ENCODE measurements at places on chromosomes 5 and 9.

DNA sequence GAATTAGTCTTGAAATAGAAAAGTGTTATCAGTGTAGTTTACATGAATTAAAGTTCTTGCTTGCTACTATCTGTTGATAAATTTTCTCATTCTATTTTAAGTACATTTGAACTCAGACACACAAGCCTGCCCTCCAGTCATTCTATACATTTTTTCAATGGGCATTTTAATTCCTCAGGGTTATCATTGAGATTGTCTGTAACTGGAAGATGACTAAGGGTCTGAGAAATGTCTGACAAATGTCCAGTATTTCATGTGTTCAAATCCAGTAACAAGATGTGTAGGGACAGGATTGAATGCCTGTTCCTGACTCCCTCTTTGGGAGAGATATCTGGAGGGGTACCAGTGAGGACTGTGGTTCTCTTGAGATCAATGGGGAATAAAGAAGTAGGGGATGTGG lies 223.9 kb upstream of the ADAMTSL1 start:
- no peak for DNase-seq

GRCh38 chr5:172793577-172794488 lies 22.8 kb upstream of the DUSP1 start:
- DNase-seq, result no peak

GRCh38 chr9:96719921-96720320 lies 58.0 kb downstream of the ZNF510 start:
- no peak for DNase-seq

GRCh38 chr5:113042491-113043243 lies 66.1 kb downstream of the DCP2 start:
- no peak for DNase-seq

GRCh38 chr5:147464211-147464610 lies 45.7 kb downstream of the DPYSL3 start:
- DNase-seq, result no peak

GRCh38 chr9:133950629-133951111 lies 41.5 kb downstream of the VAV2 start:
- no peak for DNase-seq

GRCh38 chr5:81363093-81363871 lies 30.7 kb downstream of the ACOT12 start:
- DNase-seq, result no peak

DNA sequence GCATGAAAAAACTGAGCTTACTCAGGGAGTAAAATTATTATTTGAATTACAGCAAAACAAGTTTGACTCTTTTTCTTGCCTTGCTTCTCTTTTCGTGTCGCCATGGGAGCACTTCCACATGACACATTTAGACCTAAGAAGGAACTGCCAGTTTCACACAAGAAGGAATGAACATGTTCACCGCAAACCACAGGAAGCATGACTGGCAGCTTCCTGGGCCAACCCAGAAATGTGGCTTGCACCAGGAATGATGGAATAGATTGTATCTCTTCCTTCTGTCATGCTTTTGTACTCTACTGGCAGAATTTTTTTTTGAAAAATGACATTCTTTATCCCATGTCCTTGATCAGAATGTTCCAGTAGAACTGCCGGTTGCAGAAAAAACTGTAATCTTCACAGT lies 32.9 kb upstream of the MAN2A1 start:
- peak; percentile 63 for DNase-seq

DNA sequence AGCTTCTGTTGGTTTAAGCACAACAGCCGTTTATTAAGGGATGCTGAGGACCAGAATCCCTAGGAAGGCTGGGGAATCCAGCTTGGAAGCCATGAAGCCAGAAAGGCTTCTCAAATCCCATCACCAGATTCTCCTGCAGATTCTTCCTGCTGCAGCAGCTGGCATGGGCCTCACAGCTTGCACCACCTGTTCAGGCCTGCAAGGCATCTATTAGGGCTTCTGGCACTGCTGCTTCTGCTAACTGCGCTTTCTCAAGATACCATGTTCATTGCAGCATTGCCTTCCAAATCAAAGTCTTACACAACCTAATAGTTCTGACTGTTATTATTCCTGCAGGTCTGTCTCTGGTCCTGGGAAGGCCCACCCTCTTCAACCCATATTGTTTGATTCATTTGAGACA lies 51.2 kb upstream of the ZNF366 start:
- no peak for DNase-seq

DNA sequence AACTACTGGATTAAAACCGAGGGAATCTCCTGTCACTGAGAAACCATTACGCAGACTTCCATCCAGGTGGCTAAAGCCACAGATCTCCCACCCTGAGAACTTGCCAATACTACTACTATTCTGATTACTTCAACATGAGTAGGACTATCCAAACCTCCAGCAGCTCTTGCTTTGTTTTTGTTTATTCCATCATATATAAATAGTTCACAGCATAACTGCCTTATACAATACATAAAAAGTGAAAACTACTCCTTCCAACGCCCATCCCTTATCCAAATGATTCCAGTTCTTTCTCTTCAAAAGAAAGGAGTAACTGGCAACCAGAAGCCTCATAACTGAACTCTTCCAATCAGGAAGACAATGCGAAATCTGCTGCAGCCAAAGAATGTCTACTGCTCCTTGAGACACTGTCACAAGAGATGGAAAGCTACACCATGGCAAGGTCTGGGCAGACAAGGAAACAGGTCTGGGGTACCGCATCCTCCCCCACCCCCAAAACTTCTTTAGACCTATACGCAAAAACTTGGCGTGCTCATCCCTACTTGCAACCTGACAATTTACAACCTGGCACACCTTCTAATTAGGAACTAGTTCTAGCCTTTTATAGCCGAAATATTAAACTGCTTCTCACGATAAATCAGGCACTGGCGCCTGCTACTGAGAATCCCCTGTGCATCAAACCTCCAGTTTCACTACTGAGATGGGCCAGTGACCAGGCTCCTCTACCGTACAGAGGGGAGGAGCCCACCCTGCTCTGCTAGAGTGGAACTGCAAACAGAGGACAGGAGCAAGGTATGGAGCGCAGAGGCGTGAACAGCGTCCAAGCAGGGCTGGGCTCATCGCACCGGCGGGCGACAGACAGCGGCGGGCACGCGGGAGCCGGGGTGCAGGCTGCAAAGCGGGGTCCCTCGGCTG lies 986 bp downstream of the PLPP1 start:
- peak; percentile 68 for DNase-seq

- DNase-seq, result no peak
Observed at GRCh38 chr5:157767689-157768088, 24.2 kb downstream of the LSM11 start.

DNA sequence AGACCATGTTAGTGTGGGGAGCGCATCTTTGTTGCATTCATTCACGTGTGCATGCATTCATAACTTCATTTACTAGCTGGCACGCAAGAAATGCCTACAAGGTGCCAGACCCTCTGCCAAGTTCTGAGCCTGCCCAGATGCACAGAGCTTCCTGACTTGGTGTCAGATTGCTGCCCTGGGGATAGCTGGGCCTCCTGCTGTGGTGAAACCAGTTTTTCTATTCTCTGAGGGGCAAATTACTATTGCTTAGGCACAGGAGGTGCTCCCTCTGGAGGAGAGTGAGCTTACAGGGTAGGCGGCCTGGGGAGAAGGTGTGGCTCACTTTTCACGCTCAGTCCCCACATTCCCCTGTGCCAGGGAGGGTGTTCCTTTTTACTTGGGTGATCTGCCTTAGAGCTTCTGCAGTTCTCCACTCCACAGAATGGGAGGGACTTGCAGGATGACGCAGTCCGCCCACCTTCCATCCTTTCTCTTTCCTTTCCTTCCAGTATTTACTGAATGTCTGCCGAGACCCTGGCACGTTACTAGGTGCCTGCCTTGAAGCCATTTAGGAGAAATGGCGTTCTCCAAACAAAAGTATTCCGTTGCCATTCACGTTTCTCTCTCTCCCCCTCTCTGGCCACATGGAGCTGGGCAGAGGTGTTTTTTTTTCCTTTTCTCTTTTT lies 27.9 kb upstream of the CTNNA1 start:
- no peak for DNase-seq

GRCh38 chr5:173643964-173644363 lies 27.5 kb upstream of the BOD1 start:
- DNase-seq, result no peak

DNA sequence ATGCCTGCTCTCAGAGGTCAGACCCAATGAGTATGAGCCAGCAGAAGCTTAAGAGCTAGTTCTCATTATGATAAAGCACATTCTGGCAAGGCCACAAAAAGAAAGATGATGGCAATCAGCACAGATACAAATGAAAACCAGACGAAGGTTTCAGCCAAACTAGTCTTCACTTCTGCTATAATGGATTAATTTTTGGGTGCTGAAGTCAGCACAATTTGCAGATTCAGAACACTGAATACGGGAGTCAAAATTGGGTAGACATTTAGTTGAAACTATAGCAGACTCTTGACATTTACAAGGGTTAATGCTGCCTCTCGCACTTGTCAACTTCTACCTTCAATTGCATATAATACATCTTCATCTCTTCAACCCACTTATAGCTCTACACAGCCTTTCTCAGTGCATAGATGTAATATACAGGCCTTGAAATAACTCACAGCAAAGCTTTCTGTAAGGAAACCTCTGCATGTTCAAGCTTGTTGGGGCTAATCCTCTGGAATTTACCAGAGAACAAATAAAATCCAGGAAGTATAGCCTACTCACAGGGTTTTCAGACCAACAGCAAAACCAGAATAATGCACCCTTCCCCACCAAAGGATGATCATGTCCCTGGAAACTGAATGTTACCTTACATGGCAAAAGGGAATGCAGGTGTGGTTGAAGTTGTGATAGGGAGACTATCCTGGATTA lies 77.1 kb downstream of the BAAT start:
- DNase-seq, result no peak

DNA sequence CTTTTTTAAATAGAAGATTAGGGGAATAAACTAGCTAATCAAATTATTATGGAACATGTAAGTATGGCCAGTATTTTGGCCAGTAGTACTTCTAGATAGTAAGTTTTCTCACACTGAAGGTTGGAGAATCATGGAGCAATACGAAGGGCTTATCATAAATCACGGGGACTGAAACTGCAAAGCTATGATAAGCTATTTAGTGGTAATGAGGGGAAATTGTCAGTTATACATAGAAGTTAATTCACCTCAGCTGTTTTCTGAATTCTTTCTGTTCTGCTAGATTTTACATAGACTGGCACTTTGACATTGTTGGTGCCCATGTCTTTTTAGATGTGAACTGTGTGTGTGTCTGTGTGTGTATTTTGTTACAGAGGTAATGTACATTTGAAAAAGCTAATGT lies 34.5 kb upstream of the FAM151B start:
- no peak for DNase-seq

DNA sequence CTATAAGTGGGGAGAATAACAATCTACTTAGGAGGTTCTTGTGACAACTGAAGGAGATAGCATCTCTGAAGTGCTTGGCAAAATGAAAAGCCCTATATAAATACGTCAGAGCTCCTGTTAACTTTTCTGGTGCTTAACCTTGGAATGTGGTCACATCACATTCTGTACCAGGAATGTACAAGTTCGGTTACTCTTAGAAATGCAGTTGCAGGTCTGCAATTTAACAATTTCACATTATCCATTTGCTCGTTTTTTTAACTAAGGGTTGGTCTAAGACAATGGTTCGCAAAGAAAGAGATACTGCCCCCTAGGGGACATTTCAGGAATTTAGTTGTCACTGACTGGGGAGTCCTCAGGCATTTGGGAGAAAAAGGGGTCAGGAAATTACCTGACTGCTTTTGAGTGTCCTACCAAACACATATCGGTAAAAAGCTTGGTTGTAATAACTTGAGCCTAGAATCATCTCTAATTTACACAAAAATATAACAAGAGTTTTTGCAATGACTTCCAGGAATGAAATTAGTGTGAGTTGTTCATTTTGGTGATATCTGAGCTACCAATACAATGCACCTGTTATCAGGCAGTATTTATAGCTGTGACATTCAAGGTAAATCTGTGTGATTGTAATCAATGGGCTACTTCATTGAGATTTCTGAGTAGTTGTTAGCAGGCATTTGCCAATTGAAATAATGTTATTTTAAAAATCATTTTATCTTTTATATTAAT lies 5.4 kb upstream of the HBEGF start:
- peak; percentile 68 for DNase-seq

DNA sequence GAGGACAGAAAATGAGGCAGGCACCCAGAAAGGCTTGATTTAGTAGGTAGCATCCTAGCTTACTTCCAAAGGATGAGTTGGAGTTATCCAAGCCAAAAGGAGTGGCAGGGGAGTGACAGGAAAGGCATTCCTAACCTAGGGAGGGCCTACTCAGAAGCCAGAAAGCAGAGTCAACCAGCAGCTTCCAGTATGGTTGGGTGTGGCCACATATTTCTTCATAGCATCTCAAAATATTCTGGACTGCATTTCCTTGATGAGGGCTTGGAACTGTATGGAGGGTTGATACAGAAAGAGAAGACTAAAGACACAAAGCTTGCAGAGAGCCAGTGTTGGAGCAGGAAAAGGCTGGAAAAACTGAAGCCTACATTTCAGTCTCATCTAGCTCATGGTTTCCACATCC lies 656.8 kb upstream of the DMAC1 start:
- no peak for DNase-seq

GRCh38 chr9:68619636-68620035 lies 79.0 kb upstream of the TMEM252 start:
- DNase-seq, result no peak

GRCh38 chr9:99579964-99580363 lies 241.7 kb upstream of the NR4A3 start:
- DNase-seq, result no peak

GRCh38 chr9:8450810-8451545 lies 651.4 kb upstream of the DMAC1 start:
- no peak for DNase-seq

DNA sequence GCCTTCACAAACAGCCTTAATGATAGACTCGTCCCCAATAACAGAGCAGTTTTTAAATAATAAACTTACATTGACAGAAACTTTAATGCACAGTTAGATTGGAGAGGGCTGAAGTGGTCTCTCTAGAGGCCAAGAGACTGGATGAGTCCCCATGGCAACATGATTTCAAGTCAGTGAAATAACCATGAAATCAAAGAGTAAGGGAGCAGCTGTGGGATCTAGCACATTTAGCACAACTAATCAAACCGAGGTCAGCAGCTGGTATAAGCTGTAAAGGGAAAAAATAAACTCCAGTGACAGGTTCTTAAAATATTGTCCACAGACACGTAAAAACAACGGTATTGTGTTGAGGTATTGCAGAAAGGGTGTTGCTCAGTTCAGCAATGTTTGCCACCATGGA lies 916.6 kb downstream of the DNAH5 start:
- no peak for DNase-seq

- DNase-seq, result no peak
Observed at GRCh38 chr9:121318631-121319382, 50.8 kb downstream of the GSN start.

GRCh38 chr9:32069169-32069813 lies 315.2 kb upstream of the ACO1 start:
- DNase-seq, result no peak

GRCh38 chr5:124678922-124679519 lies 67.4 kb downstream of the ZNF608 start:
- no peak for DNase-seq

Data from activated CD8-positive, alpha-beta memory T cell treated with anti-CD3 and anti-CD28 coated beads, Interleukin-2, amount 10 ng/mL, durations not matched to agents 7 days and 5 days (primary cell).